Neuronal stem cell (in vitro differentiated cells): ENCODE measurements at places on chromosomes 16 and 17.

DNA sequence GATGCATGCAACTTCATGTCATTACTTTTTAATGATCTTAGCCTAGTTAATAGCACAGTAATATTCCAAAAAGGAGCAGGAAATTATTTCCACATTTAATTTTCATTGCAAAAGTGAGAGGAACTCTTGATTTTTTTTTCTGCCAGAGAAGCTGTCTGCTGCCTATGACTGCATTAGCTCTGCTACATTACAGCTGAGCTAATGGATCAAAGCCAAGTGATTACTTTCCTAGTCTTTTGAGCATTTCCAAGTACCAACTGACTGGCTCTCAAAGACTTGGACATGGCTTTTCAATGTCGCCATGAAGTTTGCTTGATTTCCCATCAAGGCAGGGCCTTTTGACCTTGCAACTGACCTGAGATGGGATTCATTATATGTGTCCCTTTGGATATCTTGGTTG lies 356.6 kb upstream of the XYLT1 start:
- no peak for DNase-seq

DNA sequence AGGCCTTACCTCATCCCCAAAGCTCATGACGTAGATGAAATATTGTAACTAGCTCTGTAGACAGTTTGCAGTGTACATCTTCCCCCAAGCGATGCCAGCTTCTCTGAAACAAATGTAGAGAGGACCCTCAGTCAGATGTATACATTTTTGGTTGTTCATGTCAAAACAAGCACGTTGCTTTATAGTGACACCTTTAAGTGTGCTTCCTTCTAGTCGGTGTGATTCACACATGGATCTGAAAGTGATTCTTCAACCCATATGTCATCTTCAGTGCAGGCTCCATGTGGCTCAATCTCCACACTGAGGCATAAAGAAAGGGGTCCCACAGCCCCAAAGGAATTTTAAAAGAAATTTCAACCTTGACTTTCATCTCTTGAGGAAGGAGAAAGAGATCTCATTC lies 30.9 kb upstream of the CLEC19A start:
- DNase-seq, result no peak

DNA sequence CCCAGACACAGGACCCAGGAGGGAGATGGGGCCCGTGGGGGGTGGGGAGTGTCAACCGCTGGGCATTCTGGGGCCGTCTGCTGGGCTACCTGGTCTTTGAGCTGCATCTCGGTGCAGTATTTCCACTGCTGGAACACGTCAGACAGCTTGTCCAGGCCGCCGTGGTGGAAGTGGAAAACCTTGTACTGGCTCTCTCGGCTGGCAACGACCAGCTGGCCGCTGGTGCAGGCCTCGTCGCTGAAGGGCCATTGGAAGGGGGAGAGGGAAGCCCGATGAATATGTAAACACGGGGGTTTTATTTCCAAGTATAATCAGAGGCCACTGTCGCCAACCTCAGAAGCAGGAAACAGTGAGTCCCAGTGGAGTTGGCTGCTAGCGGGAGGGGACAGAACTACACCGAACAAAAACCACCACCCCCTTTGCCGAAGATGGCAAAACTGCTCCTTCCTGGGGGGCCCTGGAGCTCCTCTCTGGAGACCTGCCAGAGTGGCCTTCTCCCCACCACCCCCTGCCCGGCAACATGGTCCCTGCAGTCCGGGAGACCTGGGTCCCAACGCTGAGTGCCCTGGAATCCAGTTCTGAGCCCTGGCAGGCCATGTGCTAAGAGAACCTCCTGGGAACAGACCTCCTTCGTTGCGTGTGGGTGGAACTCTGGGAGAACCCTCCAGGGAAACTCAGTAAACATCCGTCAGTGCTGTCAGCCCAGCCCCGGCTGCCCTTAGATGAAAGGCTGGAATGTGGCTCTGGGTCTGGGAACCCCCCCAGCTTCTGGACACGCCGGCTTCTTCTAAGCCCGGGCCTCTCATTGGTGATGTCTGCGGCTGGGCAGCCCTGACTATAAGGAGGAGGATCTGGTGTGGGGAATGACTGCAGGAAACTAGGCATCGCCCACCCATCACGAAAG lies 84.1 kb downstream of the TBC1D16 start:
- no peak for DNase-seq

DNA sequence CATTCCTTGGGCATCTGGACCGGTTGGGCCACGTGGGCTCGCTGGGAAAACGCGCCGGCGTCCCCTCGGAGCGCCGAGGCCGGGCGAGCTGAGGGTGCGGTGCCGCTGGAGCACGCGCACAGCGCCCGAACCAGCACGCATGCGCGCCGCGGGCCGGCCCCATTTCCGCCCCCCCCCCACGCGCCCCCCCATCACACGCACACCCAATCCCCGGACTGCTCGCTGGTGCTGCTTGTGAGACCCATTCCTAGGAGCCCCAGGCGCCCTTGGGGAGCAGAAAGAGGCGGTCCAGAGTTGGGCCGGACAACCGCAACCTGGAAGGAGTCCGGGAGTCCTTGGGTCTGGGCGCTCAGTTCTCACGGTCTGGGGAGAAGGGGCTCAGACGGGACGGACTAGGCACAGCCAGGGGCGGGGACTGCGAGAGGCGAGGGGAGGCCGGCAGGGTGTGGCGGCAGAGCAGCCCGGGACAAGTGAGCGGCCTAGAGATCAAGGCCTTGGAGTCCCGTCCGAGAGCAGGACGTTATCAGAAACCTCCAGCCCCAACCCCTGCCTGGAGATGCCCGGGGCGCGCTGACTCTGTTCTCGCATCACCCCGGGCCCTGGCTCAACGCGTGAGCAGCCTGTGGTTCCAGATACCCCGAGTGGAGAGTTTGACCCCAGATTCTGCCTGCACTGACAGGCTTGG lies 6.0 kb upstream of the CBX8 start:
- no peak for DNase-seq

GRCh38 chr17:7290685-7291084 lies 3.8 kb downstream of the YBX2 start:
- no peak for DNase-seq

DNA sequence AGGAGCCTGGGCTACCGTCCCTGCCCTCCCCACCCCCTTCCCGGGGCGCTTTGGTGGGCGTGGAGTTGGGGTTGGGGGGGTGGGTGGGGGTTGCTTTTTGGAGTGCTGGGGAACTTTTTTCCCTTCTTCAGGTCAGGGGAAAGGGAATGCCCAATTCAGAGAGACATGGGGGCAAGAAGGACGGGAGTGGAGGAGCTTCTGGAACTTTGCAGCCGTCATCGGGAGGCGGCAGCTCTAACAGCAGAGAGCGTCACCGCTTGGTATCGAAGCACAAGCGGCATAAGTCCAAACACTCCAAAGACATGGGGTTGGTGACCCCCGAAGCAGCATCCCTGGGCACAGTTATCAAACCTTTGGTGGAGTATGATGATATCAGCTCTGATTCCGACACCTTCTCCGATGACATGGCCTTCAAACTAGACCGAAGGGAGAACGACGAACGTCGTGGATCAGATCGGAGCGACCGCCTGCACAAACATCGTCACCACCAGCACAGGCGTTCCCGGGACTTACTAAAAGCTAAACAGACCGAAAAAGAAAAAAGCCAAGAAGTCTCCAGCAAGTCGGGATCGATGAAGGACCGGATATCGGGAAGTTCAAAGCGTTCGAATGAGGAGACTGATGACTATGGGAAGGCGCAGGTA lies 762 bp downstream of the CDK12 start:
- DNase-seq, result no peak
